ENCODE measurements at places on chromosomes 3 and 15.

DNA sequence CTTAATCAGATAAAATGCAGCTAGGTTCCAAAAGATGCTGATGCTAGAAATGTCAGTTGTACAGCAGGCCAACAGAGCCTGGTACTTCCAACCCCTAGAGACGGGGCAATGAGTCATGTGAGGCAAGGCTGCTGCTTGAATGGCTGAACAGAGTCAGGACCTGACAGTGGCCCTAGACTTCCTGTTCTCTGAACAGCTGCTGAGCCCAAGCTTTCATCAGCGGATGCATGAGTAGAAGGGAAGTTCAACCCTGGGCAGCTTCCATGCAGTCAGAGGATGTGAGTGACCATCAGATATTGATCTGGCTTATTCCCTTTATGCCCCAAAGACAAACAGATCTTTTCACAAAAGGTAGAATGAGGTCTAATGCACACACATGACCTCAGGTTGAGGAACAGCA lies 282.9 kb upstream of the COL8A1 start:
- DNase-seq = no peak

DNA sequence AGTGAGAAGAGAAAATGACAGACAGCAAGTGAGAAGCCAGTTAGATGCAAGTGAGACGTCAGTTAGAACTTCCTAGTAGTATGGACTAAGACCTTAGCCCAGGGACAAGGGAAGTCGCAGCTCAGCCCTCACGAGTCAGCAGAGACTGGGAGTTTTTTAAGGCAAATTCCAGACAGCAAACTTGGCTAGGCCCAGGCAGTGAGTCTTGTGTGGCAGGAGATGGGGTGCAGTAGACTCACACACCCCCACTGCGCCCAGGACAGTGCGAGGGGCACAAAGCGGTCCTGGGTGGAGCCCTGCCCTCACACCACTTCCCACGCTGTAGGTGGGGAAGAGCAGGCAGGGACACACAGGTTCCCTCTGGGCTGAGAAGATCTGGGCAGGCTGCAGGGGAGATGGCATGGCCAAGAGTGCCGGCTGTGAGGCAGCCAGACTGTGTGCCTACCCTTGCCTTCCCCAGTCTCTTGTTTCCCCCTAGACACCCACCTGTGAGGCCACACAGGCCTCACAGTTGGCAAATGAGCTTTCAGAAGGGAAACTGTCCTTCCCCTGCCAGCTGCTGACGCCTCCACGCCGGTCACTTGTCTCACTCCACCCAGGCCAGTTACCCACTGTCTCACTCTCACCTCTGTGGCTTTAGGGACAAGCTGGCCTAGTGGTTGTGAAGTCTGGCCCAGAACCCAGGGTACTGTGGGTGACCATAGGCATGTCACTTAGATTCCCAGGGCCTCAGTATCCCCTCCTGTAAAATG lies 13.7 kb upstream of the PRKCD start:
- no peak for DNase-seq

GRCh38 chr3:100865442-100865841 lies 127.8 kb downstream of the ABI3BP start:
- no peak for DNase-seq

DNA sequence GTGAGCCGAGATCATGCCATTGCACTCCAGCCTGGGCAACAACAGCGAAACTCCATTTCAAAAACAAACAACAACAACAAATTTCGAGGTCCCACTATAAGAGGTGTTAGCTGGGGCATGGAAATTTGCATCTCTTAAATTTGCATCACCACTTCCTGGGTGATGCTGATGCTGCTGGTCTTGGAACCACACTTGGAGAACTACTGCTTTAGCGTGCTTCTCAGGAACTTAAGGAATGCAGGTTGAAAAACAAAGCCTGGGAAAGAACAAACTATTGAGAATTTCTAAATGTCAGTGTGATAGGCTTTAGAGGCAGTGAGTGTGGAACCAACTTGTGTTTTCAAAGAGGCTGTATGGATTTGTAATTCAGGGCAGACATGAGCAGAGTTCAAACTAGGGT lies 858.4 kb upstream of the ARPP21 start:
- no peak for DNase-seq

DNA sequence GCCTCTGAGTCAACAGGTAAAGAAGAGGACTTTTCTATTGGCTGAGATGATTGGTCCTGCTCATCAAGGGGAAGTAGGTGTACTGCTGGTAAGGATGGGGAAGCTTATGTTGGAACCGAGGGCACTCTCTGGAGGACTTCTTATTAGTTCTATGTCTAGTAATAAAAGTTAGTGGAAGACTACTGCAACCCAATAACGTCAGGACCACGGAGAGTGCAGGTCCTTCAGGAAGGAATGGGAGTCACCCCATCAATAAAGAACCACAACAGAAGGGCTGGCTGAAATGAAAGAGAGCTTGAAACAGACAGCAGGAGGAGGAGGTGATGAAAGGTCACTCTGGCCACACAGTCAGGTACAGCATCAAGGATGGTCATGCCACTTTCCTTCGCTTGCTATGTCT lies 68.8 kb upstream of the PRR23E start:
- DNase-seq = no peak

DNA sequence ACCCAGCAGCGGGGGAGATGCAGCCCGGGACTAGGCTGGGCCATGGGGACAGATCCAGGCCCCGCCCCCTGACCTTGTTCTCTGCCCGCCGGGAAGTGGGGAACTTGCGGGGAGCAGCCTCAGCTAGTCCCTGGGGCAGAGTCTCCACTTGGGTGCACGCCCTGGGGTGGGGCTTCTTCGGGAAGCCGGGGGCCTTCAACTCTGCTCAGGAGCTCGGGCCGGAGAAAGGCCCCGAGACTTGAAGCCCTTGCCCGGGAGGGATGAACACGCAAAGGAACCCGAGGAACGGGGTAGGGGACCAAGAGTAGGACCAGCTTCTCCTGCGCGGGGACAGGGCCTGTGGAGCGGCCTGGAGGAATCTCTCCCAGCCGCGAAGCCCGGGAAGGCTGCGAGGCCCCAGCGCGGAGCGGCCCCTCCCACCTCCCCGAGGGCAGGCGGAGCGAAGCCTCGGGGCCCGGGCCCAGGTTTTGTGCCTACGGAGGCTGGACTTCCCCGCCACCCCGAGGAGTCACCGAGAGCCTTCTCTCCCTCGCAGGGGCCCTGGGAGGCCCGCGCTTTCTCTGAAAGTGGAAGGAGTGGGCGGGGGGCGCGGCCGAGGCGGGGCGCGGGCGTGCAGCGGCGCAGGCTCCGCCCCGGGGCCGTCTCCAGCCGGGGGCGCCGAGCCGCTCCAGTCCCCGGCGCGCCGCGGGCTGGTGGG lies at the start of gene ITPKA:
Gene ITPKA, plus strand, starts transcription at position 670 of the 697 bp plus-strand sequence. CDS start 54 bp downstream, outside the sequence.
- DNase-seq = peak; percentile 48

GRCh38 chr3:52196977-52197376 lies 983 bp upstream of the ALAS1 start:
- DNase-seq = no peak

GRCh38 chr3:114446600-114446999 lies 152.8 kb downstream of the TIGIT start:
- no peak for DNase-seq

DNA sequence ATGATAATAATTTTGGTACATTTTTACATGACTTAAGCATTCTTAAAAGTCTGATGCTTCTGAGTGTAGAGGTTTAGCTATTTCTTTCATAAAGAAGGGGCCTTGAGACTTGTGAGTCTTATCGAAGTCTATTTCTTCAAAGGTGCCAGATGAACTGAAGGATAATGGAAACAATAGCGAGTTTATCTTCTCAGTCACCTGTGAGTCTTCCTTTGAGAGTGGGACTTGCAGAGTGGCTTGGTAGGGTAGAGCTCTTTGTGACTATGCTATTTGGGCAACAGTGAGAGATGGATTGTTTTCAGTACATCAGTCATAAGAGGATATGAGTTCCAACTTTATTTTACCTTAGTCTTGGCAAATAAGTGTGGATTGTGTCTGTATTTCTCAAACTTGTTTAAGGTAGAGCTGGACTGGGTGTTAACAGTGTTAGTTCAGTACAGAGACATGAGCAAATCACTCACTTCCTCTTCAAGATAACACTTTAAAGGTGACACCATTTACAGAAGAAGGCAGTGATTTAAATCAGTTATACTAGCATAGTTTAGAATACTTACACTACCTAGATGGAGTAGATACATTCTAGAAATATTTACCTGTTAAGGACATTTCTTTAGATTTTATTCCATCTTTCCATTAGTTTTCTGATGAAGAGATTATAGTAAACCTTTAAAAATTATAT lies 3.2 kb downstream of the AKAP13 start:
- DNase-seq = no peak

DNA sequence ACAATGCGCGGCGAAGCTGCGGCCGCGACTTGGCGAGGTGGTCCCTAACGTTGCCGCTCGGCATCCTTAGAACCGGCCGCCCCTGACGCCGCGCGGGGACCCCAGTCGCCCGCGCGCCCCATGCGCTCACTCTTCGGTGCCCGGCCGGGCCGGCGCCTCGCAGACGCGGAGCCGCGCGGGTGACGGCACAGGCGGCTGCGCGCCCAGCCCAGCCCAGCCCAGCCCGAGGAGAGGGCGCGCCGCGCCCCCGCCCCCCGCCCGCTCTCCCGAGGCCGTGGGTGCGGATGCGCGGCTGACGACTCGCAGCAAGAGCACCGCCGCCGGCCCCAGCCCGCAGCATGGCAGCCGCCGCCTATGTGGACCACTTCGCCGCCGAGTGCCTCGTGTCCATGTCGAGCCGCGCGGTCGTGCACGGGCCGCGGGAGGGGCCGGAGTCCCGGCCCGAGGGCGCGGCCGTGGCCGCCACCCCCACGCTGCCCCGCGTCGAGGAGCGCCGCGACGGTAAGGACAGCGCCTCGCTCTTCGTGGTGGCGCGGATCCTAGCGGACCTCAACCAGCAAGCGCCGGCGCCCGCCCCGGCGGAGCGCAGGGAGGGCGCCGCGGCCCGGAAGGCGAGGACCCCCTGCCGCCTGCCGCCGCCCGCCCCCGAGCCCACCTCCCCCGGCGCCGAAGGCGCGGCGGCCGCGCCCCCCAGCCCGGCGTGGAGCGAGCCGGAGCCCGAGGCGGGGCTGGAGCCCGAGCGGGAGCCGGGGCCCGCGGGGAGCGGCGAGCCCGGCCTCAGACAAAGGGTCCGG lies 437 bp downstream of the KLF13 start:
- DNase-seq = peak; percentile 41

- no peak for DNase-seq
Measured at GRCh38 chr3:178512647-178513046, 23.6 kb upstream of the KCNMB2 start.

DNA sequence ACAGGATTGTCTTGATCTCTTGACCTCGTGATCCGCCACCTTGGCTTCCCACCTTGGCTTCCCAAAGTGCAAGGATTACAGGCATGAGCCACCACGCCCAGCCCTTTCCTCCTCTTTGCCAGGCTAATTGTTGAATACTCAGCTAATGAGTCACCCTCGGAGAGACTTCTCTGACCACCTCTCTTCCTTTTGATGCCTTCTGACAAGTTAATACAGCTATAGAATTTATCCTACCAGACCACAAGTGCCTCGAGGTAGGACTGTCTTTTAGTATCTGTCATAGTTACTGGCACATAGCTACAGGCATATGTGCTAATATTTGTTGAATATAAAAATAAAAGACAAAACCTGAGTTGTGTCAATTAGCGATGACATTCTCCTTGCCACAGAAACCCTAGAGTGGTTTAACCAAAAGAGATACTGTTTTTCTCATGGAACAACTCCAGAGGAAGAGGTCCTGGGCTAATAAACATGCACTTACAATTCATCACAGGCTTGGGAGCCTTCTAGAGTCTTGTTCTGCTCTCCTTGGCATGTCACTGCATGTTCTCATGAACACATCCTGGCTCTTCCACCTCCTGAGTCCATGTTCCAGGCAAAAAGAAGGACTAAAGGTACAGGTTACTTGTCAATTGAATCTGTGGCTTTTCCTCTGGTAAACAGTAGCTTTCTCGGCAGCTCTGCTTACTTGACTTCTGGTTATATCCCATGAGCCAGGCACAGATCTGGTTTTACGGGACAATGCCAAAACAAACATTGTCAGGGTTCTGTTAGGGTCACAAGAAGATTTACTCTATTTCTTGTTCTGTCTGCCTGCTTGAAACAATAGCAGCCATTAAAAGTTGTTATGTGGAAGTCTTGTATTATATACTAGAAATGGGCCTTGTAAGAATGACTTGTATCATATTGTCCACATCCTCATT lies 332.3 kb downstream of the THSD4 start:
- no peak for DNase-seq

DNA sequence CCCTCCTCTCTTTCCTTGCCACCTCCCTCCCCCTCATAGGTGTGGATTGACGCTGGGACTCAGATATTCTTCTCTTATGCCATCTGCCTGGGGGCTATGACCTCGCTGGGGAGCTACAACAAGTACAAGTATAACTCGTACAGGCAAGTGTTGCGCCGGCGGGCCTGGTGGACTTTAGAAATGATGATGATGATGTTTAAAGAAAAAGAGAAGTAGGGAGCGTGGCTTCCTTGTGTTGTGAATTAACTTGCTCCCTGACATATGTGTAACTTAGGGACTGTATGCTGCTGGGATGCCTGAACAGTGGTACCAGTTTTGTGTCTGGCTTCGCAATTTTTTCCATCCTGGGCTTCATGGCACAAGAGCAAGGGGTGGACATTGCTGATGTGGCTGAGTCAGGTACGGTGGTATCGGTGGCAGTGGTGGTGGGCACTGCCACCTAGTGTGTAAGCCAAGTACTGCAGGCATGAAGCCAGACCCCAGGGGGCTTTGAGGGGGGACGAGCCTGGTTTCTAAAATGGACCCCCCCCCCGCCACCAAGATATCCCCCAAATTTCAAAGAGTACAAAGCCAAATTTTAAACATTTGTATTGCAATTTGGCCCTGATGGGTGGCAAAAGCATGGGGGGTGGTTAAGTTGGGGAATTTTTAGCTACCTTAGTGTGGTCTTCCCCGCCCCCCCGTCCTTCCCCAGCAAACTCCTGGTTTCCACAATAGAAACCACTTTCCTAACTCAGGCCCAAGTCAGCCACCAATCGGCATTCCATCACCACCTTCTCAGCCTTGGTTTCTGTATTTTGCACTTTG lies 65.6 kb downstream of the SLC6A6 start:
- peak; percentile 32 for DNase-seq

DNA sequence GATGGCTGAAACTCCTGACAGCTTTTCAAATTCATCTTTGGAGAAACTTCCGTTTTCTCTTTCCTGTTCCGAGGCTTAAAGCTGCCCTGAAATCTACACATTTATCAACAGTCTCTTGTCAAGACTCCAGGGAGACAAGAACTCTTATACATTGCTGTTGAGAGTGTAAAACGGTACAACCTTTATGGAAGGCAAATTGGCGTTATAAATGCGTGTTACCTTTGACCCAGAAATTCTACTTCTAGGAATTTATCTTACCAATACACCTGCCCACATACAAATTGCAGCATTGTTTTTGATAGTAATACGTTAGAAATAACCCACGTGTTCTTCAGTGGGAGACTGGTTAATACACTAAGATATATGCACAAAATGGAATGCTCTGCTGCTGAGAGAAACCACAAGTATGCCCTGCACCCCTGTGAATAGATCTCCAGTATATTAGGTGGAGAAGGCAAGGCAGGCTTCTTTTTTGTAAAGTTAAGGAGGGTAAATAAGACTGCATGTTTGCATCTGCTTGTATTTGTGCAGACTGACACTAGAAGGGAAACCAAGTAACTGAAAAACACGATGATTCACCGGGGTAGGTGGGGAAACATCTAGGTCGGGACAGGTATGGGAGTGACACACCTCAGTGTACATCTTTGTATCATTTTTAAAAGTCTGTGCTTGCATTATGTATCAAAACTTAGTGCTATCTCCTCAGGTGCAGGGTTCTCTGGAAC lies 97.5 kb downstream of the IGF1R start:
- no peak for DNase-seq
